Head of caudate nucleus (tissue), 42 donors: ENCODE measurements at places on chromosomes 4 and X.

GRCh38 chr4:18938343-18939099 is 917.0 kb upstream of the LCORL start:
- DNase-seq, result no peak

GRCh38 chr4:38099908-38100407 is 139.8 kb downstream of the PTTG2 start:
- DNase-seq, result no peak

- DNase-seq, result no peak
Observed at GRCh38 chr4:9849538-9849920, 68.1 kb downstream of the DRD5 start.

GRCh38 chr4:107721436-107722100 is 1.5 kb upstream of the PAPSS1 start:
- no peak for DNase-seq

DNA sequence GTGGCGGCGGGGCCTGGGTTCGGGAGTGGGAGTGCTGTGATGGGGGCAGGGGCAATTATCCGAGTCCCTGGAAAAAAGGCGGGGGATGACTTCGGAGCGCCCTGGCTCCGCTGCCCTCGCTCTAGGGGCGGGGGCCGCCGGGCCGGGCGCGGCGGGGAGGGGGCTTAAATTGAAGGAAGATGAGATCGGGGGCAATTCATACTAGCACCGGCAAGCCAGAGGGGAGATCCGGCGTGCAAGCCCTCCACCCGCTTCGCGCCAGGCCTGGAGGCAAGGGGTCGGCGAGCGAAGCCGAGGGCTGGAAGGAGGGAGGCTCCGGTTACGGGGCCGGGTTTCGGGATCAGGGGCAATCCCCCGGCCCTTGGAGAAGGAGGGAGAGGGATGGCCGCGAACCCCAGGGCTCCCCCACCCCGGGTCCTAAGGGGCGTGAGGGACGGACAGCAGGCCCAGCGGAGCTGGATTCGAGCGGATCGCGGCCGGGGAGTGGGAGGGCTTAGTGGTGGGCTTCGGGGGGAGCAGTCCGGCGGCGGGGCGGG is 1.2 kb downstream of the BCORL1 start:
- no peak for DNase-seq

- no peak for DNase-seq
Observed at GRCh38 chr4:3791910-3792542, 25.8 kb downstream of the ADRA2C start.

GRCh38 chr4:21893136-21893535 is 55.4 kb downstream of the KCNIP4 start:
- no peak for DNase-seq

- DNase-seq, result no peak
Observed at GRCh38 chr4:181870326-181870725, 372.9 kb upstream of the TENM3 start.

GRCh38 chrX:121307449-121307848 is 260.0 kb downstream of the GLUD2 start:
- no peak for DNase-seq

DNA sequence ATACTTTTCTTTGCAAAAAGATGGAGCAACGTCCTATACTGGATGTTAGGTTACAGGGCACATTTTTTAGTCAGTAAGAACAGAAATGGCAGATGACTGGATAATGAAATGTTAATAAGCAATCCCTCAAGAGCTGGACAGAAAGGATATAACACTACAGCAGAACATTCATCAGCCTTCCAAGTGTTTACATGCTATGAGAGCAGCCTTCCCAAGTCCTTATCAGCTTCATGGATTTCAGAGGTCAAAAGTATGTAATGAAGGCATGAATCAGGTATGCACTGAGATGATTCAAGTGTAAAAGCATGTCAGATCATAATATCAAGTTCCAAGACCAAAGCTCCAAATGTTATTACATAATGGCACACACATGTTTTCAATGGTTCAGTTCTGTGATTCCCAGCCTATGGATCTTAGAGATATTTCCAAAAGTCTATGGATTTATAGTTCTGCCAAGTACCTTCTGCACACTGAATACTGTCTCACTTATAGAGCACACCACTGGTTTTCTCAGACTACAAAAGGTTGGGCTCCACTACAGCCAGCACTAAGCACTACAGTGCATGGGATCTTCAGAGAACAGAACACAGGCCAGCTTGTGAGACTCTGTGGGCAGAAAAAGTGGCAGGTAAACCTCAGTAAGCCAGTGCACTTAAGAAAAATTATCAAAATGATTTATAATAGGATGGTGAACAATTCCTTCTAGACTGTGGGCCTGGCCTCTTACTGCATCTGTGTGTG is 49.2 kb downstream of the GPC4 start:
- no peak for DNase-seq

GRCh38 chr4:25361253-25361652 is 15.8 kb upstream of the ANAPC4 start:
- no peak for DNase-seq

DNA sequence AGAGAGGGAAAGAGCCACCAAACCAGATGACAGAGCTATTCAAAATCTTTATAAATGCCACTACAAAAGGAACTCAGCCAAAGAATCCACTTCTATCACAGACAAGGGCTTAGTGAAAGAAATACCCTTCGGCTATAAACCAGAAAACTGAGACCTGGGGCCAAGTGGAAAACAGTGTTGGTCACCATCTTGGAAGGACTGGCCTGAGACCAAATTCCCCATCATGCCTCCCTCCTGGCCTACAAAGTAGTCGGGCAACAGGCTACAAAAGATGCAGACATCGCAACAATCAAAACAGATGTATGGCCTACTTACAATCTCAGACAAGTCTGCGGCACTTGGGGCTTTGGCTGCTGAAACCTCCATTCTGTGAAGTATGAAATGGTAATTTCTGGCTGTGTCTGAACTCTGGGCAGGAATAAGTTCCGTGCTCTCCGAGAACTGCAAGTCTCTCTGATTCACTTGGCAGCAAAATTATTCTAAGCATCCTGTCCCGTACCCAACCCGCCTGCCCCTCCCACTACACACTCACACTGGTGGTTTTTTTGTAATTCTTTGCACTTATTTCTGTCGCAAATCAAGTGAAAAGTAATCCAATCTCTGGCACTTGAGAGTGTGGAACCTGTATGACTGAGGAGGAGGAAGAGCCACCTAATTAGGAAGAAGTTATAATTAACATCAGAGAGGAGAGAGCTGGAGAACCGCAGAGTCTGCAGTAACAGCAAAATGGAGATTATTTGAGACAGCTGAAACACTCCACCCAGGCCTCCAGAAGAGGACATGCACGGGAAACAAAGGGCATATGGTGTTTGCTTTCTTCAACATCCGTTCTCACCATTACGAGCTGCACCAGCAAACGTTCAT is 87.8 kb downstream of the SH3KBP1 start:
- DNase-seq, result no peak

GRCh38 chr4:52555356-52555716 is 103.8 kb downstream of the USP46 start:
- no peak for DNase-seq

GRCh38 chrX:132737743-132738142 is 220.7 kb downstream of the HS6ST2 start:
- no peak for DNase-seq

- no peak for DNase-seq
Observed at GRCh38 chr4:120916937-120917336, 5.6 kb downstream of the PRDM5 start.

DNA sequence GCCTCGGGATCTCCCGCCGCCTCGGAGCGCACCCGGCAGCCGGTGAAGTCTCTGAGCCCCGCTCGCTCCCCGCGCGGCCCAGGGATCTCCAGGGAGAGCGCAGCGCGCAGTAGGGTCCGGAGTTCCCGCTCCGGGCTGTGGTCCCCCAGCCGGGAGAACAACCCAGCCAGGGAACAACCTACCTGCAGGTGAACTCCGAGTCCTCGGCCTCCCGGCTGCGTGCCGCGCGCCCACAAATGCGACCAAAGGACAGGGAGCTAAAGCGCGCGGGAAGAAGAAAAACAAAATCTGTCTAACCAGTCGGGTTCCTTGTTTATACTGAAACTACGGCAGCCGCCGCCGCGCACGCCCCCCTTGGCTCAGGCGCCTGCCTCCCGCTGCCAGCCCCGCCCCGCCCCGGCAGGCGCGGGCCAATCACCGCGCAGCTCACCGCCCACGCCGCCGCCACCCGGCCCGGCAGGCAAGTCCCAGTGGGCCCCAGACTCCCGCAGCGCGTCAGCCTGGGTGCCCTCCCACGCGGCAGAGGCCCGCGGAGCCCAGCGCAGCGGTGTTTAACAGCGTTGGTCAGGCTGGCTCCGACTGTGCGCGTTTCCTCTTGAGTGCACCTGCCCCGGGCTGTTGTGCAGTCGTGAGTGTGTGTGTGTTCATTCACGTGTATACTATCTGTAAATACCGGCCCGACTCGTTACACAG is at the start of gene RASGEF1B:
TSS of gene RASGEF1B (minus strand) at position 320 of the 693 bp plus-strand sequence. CDS start 12,399 bp downstream, outside the sequence.
- peak; percentile 96 for DNase-seq

DNA sequence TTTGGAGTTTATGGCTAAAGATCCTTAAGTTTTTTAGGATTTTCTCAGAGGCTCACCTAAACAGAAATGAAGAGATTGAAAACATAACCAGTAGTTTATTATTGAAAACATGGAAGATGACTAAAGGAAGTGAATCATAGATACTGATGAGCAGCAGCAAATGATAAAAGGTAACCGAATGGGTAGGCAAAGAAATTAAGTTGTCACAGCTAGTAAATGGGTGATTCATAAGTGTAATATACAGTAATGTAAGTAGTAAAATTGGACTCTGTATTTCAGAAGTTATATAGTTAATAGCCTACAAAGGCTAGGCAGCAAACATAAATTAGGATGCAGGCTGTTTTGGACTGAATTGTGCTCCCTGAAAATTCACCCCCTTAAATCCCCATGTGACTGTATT is 59.0 kb upstream of the ADGRA3 start:
- DNase-seq, result no peak

GRCh38 chrX:118495061-118495921 is at the start of gene DOCK11:
TSS of gene DOCK11 (plus strand) at chrX:118495815. CDS start at chrX:118495972, 157 bp downstream.
- DNase-seq, result peak; percentile 80

DNA sequence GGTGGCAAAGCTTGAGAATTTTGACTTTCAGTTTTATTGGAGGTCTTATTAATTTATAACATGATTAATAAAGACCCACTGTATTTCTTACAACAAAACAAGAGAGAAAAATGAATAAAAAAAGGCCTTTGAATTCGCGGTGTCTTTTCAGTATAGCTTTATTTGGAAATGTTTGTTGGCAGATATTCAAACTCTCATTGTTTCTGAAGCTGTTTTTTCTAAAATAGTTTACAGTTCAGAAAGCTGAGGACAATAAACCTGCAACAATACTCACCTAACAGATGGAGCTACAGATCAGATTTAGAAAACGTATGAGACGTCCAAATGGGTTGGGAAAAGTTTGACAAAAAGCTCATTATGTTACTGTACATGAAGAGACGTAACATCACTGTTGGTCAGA is 2.4 kb upstream of the SPARCL1 start:
- DNase-seq, result no peak

- no peak for DNase-seq
Observed at GRCh38 chr4:139619644-139620043, 46.0 kb upstream of the MGST2 start.

GRCh38 chrX:122272011-122272410 is 912.1 kb upstream of the GRIA3 start:
- DNase-seq, result no peak
